ENCODE measurements at places on chromosomes 3 and 15.

GRCh38 chr15:84391191-84391590, 155.6 kb downstream of the GOLGA6L4 start:
- no peak for DNase-seq

- no peak for DNase-seq
Measured at GRCh38 chr15:86916671-86917360, 837.1 kb downstream of the AGBL1 start.

- DNase-seq = no peak
Measured at GRCh38 chr3:151724576-151725562, 8.9 kb upstream of the AADACL2 start.

DNA sequence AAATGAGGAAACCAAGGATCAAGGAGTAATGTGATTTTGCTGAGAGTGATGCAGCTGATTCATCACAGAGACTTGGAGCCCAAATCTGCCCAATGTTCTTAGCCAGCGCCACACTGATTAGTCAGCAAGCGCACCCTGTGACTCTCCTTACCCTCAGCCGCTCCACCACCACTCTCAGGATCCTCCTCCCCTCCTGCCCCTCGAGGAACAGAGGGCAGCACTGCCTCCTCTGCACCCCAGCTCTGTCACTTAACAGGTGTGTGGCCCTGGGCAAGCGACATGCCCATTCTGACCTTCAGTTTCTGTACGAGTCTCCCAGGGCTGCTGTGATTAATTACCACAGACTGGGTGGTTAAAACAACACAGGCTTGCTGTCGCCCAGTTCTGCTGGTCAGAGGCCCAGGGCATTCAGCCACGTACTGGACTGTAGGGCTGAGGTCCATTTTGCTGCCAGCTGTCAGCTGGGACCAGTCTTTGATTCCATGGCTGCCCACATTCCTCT, 36.1 kb upstream of the HRH1 start:
- DNase-seq = no peak

- no peak for DNase-seq
Measured at GRCh38 chr3:13894096-13894806, 14.4 kb upstream of the WNT7A start.

- peak; percentile 31 for DNase-seq
Measured at GRCh38 chr15:80920271-80920699, 69.3 kb downstream of the MESD start.

DNA sequence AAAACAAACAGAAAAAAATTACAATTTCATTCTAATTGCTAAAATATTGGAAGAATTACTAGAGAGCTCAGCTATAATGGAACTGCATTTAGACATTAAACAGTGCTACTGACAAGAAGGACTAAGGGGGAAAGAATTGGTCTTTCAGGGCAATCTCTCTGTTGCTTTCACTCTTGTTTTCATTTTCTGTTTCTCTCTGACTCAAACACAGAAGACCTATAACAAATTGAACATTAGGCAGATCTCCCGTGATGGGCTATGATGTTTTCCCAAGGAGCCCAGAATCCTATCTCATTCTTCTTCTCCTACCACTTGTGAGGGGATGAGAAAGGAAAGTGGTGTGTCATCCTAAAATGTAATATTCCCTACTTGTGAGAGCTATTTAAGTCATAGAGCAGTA, 358.0 kb upstream of the TGFBR2 start:
- DNase-seq = no peak

GRCh38 chr15:80562033-80562432, 133.1 kb upstream of the ABHD17C start:
- DNase-seq = no peak

DNA sequence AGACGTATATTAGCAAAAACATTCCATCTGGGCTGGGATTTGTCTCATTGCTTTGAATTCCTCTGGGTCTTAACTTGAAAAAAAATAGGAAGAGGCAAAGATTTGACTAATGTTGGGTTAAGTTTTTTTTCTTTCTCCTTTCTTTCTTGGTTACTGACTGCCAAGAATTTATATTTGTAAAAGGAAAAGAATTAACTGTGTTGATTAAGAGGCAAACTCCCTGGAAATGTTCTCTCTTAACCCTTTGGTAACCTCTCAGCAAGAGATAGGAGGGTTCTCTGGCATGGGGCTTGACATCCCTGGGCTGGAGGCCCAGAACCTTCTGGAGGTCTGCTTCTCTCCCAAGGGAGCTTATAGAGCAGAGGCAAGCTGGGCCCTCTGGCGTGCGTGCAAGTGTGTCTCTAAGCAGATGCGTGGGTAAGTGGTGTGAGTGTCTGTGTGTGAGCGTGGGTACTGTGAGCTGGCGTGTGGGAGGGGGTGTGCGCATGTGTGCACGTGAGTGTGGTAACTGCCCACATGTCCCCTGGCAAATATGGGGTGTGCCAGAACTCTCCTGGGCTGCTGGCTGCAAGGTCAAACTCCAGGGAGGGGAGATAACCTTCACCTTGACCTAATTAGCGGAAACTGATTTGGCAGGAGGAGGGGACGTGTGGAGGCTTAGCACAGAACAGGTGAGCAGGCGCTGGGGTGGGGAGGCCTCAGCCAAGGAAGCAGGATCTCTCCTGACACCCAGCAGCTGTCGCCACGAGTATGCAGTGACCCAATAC, 49.4 kb upstream of the MAGEF1 start:
- DNase-seq = no peak
